ENCODE measurements at places on chromosomes 1 and 21.

DNA sequence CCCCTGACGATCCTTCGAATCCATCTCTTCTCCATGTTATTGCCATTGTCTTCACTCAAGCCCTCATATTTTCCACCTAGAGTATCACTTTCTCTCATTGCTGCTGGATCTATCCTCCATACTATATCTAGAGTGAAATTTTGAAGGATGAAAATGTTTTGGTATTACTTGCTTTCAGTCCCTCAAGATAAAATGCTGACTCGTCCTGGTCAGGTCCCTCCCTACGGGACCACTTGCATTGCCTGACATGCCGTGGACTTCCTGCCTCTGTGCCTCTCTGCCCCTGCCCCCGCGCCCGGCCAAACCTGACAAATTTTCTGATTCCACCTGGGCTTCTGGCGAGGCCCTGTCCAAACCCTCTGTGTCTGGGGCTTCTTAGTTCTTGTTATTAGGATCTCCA lies 23.6 kb downstream of the SPATA46 start:
- no peak for DNase-seq

DNA sequence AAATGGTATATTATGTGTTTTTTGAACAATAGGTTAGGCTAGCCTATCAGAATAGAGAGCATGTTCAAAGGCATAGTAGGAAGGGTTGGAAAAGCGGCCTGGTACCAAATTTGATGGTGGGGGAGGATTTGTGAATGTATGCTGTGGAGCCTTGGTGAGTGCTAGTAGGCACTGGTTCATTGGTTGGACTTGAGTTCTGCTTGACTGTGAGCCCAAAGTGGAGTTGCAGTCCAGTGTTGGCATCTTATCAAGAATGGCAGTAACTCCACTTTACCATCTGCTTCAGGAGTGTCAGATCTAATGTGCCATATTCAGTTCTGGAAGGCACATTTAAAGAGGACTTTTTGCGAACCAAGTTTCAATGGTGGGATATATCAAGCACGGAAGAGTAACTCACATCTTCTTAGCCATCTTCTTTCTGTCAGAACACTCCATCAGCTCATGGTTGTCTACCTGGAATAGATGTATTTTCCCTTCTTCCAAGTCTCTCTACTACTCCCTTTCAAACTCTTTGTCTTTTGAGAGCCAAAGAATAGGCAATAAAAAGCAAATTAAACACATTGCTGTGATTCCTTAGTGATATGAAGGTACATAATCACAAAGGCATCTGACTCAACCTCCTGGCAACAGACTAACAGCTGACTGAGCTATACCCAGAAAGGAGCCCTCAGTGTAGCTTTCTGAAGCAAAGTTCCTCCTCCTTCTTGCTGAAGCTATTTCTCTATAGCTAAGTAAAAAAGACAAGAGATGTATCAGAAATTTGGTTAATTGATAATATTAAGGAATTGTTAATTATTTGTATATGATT lies 21.7 kb downstream of the LRRC8B start:
- no peak for DNase-seq

- no peak for DNase-seq
Observed at GRCh38 chr1:230818367-230818766, 50.0 kb downstream of the C1orf198 start.

GRCh38 chr1:4132352-4133296 lies 232.6 kb upstream of the C1orf174 start:
- DNase-seq: no peak

DNA sequence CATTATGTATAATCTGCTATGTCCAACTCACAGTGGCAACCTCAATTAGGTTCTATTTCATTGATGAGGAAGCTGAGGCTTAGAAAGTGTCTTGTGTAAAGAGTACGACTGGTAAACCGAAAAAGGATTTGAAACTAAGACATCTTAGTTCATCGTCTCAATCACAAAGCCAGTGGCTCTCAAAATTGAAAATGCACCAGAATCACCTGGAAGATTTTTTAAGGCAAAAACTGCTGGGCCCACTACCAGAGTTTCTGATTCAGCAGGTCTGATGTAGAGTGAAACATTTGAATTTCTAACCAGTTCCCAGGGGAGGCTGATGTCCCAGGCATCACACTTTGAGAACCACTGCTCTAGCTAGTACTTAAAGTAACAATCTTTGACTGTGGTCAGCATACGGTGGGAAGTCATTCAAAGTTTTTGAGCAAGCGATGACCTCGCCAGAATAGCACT lies 5.2 kb upstream of the LRRC53 start:
- no peak for DNase-seq

DNA sequence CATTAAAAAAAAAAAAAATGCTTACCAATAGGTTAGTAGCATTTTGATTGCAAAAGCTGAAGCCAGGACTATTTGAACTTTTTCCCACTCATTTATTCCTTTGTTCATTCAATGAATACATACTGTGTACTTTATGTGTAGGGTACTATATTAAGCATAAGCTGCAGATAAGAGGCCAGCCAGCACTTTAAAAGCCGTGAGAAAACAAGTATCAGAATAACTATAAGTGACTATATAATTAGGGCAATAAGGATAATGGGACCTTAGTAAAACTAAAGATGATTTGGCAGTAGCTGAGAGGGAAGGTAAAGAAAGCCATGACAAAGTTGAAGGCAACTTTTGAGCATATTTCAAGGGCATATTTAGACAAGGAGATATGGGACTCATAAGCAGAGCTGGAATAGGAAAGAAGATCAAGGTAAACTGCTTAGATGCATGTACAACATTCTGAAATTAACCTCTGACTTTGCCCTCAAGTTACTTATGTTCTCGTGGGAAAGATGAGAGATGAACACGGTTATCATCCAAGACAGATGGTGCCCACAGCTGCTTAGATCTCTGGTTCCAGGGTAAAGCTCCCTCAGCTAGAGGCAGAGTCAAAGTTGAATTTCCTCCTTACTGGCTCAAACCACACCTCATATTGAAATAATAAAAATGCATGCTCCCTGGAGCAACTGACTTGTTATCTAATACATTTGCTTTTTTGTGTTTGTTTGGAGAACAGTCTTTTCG lies 44.0 kb upstream of the FMO2 start:
- no peak for DNase-seq

DNA sequence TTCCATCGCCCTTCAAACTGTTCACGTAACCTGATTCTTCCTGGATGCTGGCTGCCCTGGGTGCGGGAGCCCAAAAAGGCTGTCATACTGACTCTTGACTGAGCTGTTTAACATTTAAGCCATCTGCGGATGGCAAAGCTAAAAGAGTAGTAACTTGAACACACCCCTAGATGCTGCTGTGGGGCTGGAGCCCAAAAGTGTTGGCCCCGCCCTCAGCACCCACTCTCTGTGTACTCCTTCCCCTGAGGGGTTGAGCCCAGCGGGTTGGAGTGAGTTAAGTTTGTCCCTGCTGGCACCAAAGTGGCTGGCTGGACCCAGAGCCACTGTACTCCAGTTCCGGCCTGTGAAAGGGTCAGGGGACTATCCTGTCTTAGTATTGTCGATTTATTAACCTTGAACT lies 640.6 kb downstream of the PTPRU start:
- no peak for DNase-seq

DNA sequence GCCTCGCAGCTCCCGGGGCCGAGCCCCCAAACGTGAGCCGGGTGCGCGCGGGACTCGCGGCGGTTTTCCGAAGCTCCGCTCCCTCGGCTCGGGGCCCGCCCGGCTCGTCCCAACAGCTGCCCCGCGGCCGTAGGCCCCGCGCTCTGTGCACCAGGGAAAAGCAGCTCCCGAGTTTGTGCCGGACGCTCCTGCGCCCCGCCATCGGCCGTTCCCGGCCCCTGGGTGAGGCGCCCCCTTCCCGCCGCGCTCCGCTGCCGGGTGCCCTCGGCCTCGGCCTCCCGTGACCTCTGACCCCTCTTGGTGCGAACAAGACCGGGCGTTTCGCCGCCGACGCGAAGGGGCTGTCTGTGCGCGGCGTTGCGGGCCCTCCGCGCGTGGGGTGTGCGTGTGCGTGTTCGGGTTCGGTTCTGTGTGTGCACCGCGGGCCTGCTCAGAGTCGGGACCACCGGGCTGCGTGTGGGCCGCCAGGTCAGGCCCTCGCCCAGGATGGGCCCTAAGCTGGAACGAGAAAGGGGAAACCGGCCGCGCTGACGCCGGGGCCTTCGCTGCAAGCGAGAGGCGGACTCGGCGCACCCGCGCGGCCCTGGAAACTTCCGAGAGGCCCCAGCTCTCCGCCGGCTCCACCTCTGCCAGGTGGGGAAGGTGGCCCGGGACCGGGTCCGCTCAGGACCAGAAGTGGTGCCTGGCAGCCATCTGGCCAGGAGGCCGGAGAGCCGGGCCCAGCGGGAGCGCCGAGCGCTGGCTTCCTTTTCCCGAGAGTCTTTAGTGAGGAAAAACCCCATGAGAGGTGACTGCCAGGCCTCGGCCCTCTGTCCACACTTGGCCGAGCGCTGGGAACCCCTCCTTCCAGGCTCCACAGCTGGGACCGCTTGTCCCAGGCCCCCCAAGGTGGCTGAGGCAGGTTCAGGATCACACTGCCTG lies 1.9 kb downstream of the PRDM16 start:
- no peak for DNase-seq

- no peak for DNase-seq
Observed at GRCh38 chr1:10209590-10209904, 823 bp upstream of the KIF1B start.

- no peak for DNase-seq
Observed at GRCh38 chr1:227741166-227741870, 6.1 kb downstream of the SNAP47 start.

DNA sequence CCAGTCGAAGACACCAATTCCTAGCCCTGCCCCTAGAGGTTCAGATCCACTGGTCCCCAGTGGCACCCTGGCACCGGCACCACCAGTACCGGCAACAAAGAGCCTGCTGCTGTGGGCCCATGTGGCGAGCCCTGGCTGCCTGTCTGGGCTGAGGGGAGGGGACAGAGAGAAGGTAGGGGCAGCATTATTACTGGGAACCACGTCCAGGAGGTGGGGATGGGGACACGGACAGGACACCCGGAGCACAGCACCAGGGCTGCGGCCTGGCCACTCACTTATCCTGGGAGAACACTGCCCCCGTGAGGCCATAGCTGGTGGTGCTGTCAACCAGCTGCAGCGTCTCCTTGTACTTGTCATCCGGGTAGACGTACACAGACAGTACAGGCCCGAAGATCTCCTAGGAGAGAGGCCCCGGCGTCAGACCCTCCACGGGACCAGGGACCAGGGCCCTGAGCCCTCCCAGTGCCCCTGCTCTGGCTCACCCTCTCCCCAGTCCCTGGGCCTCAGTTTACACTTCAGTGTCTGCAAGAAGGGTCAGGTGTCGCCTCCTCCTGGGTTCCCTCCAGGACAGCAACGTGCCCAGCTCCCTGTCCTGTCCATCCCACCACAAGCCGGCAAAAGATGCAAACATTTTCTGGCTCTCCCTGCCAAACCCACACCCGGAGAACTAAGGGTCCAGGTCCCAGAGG lies 15.8 kb upstream of the TAS1R2 start:
- peak; percentile 73 for DNase-seq

DNA sequence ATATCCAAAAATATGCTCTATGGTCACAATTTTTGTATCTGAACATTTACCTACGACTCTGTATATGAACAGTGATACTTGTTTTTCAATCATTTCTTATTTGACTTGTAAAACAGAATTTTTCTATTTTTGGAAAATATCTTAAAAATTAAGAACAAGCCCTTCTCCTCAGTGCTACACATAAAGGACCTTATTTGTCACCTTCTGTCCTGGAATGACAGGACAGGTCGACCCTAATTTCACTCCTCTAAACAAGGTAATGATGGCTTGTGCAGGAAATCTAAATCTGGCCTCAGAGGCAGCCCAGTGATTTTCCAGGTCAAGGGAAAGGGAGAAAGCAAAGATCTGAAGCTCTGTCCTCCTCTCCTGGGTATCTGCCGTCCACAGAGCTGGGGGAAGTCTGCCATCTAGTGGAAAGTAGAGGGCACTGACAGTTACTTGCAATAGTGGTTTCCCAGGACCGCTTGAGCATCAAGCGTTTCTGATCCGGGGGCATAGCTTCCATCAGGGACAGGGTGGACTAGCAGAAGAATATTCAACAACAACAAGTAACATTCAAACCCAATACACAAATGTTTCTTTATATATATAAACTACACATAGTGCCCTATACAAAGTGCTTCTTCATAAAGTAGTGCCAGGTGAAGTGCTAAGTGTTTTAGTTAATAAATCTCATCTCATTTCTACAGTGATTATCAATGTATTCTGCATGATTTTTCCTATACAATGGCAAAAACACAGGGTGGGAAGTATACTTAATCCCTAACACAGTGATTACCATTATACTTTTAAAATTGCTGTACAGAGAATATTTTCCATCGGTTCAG lies 74.6 kb downstream of the SLC25A24 start:
- peak; percentile 55 for DNase-seq

DNA sequence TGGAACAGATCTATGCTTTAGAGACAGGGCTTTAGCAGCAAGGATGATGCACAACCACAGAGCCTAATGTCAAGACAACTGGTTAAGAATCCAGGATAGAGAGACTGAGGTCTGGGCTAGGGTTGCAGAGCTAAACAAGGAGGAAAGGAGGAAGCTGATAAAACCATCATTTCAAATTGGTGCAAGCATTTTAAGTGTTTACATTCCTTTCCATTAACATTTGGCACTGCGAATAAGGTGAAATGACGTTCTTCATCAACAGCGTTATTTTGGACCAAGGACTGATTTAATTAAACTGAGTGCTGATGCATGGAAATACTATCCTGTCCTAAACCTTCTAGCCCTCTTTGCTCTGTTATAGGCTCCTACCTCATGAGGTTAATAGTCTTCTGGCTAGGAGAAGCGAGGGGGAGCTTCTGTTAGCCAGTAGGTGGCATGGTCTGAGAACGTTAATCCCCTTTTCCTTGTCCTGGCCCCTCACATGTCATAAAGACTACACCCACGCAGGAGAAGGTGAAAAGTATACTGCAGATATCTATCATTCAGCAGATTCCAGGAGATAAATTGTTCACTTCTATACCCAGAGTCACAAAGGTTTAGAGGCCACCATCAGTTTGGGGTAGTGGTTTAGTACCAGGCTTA lies 7.6 kb upstream of the C1orf21 start:
- no peak for DNase-seq

DNA sequence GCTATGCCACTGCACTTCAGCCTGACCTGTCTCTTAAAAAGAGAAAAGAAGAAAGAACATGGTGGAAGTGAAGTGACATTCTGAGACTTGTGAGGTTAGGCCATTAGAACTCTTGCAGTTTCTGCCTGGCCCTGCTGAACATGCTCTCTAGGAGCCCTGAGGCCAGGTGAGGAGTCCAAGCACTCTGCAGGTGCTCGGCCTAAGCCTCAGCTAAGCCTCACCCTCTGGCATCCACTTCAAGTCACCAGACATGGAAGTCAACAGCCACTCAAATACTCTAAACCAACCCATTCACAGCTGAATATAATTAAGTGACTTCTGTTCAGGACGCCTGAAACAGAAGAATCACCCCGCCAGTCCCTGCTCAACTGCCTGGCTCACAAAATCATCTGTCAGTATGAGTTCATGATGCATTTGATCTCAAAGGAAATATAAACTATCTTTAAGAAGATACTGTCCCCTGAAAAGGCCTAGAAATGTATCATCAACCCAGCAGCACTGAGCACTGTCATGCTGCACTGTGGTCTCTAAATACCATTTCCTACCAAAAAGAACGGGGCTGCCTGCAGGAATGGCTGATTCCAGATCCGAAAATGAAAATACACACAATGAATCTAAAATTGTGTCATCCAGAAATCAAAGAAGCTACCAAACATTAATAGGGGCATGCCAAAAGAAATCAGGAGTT lies 118.8 kb downstream of the PSMG1 start:
- no peak for DNase-seq

GRCh38 chr1:168317309-168317708 lies 36.6 kb downstream of the TBX19 start:
- no peak for DNase-seq

GRCh38 chr1:227215863-227216510 lies 102.3 kb downstream of the CDC42BPA start:
- no peak for DNase-seq

- no peak for DNase-seq
Observed at GRCh38 chr1:28796352-28797211, 15.4 kb upstream of the OPRD1 start.
